Effector CD4-positive, alpha-beta T cell (primary cell): ENCODE measurements at places on chromosomes 5 and 9.

DNA sequence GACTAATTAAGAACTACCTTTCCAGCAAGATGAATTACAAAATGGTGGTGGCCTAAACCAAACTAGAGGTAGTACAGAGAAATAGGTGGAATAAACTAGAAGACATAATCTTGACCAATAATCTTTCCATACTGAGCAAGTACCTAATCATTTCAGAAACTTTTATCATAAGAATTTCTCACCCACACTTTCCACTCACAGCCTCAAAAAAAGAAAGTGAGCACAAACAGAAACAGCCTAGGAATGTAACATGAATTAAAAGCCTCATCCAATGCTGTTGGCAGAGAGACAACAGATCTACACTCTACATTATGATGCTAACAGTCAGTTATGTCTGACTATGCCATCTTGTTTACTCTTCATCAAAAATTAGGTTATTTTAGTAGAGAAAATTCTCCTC, 1.3 kb downstream of the RNF38 start:
- DNase-seq = no peak

- DNase-seq = no peak
Measured at GRCh38 chr5:159342840-159343239, 12.6 kb upstream of the IL12B start.

DNA sequence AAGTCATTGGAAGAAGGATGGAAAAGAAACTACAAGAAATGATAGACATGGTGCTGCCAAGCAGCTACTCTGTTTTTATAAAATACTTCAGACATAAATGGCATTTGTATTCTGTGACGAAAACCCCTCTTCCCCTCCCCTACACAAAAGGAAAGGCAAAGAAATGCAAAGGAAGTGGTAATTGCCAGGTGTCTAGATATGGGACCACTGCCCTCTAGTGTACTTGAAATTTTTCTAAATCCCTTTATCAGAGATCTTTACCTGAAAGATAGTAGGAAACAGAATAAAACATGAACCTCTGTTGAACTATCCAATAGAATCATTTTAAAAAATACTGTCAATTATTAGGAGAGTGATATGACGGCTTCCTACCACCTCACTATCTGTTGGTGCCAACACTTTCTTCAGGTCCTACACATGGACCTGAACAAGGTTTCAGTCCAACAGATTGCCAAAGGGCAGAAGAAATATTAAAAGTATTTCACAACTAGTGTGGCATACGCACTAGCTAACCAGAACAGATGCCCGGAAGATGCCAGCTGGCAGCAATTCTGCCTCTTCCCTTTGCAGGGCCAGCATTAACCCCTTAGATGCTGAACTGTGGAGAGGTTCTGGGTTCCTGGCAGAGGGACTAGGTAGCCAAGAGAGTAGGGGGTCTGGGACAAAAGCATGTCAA, 104.1 kb downstream of the TSSK1B start:
- DNase-seq = no peak

DNA sequence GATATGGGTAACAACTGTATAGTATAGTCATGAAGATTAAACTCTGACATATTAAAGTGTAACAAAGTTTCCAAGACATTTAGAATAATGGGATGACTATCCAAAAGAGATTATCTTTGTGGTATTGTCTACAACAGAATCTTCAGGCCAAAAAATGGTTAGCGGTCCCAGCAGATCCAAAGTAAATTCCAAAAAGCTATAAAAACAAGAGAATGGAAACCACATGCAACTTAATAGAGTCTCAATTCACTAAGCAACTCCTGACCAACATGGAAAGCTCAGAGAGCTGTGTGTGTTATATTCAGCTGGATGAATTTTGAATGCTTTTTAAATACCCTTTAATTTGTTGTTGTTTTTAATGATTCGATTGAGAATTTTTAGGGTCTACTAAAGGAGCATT, 688.2 kb downstream of the CETN3 start:
- no peak for DNase-seq

GRCh38 chr9:126754436-126755316, 50.2 kb upstream of the ZBTB43 start:
- no peak for DNase-seq

DNA sequence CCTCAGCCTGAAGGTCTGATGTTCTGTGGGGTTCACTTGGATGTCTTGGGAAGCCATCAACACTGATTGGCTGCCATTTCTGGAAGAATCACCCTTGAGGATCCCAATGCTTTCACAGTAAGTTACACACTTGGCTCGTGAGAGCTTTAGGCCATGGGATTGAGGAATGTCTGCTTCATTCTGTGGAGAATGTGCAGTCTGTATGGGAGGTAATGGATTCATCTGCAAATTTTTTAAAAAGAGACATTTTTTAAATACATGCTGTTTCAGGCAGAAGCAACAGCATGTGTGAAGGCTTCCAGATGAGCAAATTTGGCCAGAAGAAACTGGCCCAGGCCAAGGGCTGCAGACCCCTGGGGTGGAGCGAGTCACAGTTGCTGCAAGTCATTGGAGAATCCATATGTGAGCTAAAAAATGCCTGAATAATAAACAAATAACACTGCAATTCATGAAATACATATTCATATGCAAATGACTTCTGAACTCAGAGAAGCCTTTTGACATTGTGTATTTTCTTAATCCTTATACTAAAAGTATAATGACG, 146.3 kb upstream of the RASEF start:
- no peak for DNase-seq

DNA sequence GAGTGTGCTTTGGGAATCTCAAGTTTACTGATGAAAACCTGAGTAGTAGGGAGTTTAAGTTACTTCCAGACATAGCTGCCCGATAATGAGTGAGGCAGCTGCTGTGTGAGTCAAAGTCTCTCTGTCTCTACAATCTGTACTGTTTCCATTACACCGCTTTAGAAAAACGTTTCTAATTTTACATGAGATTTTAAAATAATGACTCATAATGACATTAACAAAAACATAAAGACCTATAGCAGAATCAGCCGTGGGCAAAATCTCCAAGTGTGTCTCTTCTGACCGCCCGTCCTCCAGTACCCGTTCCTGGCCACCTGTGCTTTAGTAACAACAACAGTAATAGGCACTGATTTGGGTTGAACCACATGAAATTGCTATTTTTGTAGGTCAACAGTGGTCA, 69.6 kb upstream of the PRRC1 start:
- DNase-seq = no peak

GRCh38 chr5:66660396-66660795, 64.2 kb downstream of the MAST4 start:
- DNase-seq = no peak

- DNase-seq = no peak
Measured at GRCh38 chr5:38562444-38563210, 6.2 kb upstream of the LIFR start.

- DNase-seq = no peak
Measured at GRCh38 chr5:598564-598890, 13.6 kb upstream of the CEP72 start.

- no peak for DNase-seq
Measured at GRCh38 chr5:165527577-165527976, 2022.2 kb downstream of the MAT2B start.

DNA sequence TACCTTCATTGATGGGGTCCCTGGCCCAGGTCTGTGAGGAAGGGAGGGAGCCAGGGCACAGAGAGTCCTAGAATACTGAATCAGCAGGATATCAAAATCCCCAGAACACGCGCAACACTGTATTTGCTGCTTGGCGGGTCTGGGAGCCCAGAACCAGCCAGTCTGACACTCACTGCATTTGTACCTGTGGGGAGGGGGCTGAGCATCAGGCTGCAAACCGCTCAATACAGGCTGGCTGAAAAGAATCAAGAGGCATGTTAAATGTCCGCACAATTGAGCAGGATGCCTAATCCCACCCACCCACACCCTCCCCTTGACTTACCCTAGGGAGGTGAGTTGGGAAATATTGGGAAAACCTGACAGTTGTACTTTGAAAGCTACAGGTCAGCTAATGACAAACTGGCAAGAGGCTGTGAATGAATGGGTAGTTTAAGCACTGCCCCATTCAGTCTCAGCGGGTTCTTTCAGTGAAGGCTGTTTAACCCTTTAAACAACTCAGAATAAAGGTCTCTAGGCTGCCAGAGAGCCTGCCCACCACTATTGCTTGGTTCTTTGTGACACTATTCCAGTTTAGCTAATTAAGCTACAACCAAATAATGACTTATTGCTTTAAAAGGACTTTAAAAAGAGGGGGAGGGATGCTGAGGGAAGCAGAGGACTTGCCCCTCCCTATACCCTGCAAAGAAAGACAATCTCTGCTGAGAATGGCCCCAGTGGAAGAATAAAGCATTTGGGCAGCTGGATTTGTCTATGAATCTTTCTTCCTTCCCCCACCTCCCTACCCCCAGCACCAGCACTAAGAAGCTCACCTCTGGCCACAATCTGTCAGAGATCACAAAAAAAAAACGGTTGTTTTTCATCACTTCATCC, 5.0 kb downstream of the SPRY4 start:
- DNase-seq = no peak

DNA sequence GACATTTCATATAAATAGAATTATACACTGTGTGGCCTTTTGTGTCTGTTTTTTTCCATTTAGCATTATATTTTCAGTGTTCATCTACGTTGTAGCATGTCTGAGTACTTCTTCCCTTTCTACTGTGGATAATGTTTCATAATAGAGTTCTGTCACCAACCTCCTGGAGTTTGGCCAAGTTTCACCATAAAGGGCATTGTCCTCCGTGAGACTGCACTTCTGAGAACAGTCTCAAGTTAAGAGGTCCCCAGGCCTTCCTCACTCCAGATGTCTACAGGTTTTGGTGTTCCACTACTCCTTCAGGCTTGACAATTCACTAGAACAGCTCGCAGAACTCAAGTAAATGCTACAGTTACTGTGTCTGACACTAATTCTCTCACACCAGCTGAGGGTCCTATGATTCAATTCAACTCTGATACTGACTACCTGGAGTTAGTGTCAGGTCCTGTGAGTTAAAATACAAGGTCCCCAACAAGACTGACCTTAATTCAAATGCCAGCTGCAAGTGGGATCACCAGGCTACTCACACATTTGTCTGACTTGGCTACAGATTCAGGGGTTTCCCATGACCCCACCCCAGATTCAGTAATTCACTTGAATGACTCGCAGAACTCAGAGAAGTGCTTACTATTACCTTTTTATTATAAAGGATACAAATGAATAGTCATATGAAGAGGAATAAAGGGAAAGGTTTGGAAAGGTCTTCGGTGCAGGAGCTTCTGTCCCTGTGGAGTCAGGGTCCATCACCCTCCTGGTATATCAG, 31.1 kb downstream of the SLC35A4 start:
- DNase-seq = no peak

- no peak for DNase-seq
Measured at GRCh38 chr9:129322022-129322621, 144.1 kb upstream of the IER5L start.

DNA sequence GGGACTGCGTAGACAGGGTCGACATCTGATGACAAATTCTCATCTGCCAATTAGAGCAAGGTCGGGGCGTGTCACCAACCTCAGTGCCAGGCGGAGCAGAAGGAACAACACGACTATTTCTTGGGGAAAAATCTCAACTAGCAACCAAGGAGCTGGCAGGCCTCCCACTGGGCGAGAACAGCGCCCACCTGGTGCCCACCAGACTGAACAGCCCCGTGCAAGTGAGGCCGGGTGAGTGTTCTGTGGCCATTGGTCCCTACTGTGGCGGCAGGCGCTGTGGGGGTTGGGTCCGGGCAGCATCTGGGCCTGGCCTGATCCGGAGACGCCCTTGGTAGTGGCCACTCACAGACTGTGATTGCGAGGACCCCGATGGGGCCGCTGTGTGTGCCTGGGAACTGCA, 11.5 kb downstream of the NOTCH1 start:
- no peak for DNase-seq

DNA sequence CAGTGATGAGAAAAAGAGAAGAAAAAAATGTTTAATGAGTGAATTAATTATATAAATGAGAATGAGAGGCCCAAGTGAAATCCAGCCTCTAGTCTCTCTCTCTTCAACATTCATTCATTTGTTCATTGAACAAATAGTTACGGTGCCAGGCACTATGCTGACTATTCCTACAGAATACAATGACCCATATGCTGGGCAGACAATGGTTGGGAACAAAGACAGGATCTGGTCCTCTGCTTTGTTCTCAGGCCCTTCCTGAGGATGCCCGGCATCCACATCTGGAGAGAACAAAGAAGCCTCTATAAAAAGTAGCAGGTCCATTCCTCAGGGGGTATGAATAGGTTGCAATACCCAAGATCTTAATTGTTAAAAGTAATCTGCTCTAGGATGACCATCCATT, 6.9 kb downstream of the ADAM19 start:
- no peak for DNase-seq

DNA sequence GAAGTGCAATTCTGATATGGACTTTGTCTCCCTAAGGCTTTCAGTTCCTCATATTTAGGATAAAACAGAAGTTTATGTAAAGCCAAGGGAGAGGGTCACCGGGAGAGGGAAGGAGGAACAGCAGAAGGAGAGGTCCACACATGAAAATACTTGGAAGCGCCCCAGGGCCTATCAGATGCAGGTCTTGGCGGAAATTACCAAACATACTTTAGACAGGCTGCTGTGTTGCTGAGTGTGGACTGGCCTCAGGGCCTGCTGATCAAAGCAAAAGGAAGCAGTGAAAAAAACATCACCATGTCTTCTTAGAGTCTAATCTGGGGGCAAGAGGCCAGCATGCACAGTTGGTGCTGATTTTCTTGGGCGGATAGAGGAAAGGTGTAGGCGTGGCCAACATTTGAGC, 14.1 kb upstream of the NTRK2 start:
- DNase-seq = no peak

DNA sequence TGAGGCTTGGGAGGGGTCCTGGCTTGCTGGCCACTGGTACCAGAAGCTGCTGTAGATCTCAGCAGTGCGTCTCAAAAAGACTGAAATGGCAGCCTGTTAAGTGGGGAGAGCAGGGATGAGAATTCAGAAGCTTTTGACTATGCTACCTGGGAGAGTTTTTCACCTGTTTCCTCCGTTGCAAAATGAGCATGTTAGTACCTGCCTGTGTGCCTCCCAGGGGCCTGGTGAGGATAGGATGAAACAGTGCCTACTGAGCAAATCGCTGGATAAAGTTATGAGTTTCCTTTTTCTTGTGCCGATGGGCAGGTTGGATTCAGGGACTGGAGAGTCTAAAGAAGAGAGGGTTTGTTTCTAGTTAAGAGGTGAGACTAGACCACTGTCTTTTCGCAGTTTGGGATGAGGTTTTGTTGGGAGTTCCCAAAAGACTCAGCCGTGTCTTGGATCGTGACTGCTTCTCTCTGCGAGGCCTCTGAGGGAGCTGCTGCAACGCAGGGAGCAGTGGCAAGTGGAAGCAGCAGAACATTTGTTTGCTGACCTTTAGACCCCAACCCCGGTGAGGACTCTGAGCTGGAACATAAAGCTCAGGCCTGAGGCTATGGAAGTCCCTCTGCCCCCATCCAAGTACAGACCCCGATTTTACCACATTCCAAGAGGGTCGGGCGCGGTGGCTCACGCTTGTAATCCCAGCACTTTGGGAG, 1.4 kb downstream of the RALGPS1 start:
- DNase-seq = no peak
